T-cell (primary cell): ENCODE measurements at places on chromosomes 12 and 14.

DNA sequence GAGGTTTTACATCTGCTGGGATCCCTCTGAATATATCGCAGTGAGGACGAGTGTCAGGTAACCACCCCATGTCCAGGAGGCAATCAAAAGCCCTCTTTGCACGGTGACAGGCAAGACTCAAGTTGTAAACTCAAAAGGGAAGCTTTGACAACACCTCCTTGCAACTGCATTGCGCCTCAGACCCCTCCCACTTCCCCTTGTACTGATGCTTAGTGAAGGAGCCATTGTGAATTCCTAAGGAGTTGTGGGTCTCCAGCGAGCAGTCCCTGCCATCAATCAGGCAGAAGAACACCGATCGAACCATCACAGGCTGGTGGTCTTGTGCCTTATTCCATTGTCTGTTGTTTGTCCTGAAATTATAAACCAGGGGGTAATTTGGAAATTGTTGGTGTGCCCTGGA is 112.6 kb downstream of the CCDC60 start:
- no peak for DNase-seq

DNA sequence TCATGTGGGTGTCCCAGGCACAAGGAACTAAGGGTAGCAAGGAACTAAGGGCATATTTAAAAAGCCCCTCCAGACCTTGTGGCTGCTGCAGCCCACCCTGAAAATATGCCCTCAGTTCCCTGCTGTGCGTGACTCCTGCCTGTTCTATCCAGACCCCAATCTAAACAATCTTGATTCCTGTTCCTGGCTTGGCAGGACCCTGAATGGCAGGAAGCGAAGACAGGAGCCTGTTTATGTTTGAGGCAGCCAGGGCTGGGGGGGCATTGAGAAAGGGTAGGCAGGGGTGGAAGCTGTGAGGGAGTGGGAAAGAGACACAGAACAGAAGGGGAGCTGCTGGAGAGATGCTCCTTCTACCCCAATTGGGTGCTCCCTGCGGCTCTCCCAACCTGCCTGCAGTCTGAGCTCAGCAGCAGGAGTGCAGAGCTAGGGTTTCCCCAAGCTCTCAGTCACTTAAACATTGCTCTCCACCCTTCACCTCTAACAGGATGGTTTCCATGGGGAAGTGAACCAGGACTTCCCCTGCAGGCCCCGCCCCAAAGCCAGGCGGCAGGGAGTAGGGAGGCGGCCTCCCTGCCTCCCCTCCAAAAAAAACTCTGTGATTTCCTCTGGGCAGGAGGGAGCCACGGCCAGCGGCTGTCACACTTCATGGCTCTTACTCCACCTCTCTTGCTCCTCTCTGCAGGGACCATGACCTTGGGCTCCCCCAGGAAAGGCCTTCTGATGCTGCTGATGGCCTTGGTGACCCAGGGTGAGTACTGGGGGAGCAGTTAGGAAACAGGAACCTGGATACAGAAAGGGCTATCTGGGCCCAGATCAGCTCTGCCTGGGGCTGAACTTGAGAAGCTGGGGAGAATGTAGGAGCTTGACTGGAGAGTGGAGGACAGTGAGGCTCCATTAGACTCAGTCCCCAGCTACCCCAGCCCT is 4.7 kb downstream of the ACVRL1 start:
- no peak for DNase-seq

DNA sequence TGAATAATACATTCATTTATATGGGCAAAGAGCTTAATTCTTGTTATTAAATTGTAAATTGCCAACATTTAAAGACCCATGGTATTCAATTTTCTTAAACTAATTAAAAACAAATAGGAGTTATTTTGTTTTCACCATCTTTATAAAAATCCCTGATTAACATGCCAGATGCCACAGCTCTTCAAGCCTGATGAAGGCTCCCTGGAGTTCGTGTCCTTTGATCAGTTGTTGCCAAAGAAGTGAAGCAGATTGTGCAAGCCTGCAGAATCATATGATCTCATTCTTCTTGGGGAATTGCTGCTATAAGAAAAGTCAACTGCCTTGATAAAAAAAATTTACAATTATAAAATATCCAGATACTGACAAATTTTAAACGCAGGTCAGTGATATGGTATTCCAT is 288.3 kb upstream of the PPFIA2 start:
- DNase-seq, result no peak

DNA sequence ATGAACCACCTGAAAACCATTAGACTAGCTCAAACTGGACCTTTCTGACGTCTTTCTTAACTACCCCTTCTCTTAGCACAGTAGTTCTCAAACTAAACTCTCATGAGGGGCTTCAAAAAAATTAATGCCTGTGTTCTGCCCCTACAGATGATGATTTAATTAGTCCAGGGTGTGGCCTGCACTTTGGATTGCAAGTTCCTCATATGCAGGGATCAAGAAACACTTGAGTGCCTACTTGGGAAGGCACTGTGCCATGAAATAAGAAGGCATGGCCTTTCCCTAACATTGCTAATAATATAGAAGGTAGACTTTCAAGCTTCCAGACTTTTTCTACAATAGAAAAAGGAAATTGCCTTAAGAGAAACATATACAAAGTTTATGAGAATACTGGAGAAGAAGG is 22.8 kb upstream of the KLHDC2 start:
- no peak for DNase-seq

DNA sequence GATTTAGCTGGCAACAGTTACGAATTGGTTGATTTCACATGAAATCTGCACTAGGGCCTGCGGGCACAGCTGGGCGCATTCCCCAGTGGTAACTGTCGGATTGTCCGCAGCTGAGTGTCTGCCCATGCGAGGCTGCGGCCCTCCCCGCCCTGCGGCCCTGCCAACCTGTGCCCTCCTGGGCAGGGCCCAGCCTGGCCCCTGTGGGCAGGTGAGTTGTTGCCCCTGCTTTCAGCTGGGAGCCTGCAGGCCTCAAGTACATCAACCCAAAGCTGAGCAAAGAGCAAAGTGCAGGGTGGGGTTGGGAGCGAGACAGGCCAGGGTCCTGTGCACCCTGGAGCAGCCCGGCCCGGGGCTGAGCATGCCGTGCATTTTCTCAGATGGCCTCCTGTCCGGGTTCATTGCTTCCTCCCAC is 89.1 kb downstream of the ADGRD1 start:
- DNase-seq, result no peak

GRCh38 chr12:92582475-92582874 is 120.3 kb upstream of the PLEKHG7 start:
- no peak for DNase-seq

DNA sequence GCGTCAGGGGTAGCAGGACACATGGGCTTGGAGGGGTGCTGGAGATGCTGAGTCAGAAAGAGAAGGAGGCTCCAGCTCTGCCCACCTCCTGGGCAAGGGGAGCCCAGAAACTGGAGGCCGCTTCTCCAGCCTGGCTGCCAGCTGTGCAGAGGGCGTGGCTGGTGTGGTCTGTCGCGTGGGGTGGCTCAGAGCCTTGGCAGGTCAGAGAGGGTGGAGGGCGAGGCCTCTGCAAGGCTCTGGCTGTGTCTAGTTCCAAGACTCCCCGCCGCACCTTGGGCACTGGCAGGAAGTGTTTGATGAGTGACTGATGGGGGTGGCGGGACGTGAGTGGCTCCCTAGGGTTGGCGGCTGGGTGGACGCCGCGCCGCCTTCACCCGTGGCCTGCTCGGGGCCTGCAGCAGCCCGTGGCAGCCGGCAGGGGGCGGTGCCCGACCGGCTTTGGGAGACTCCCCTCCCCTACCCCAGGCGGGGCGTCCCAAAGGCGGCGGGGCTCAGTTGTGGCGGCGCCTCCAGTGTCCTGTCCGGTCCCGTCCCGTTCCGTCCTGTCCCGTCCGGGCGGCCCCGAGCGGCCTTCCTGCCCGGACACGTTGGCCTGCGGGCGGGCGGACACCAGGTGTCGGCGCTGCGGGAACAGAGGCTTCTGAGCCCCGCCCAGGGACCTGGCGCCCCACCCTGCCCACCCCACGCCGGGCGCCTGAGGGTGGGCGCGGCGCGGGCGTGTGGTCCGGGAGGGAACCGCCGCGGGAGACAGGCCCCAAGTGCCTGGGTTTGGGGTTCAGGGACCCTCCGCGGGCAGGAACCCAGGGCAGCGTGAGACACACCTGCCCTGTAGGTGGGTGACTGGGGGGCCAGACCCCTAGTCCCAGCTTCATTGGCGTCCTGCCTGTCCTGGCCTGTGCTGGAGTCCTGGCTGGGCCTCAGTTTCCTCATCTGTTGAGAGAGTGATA is 39.7 kb downstream of the KRT80 start:
- peak; percentile 70 for DNase-seq

- DNase-seq, result no peak
These were observed 53.4 kb upstream of the DLK1 start for GRCh38 chr14:100673085-100673806.

- DNase-seq, result no peak
These were observed 45.3 kb upstream of the LRIG3 start for GRCh38 chr12:58965568-58965967.

GRCh38 chr14:20559461-20559904 is 1.4 kb downstream of the RNASE9 start:
- DNase-seq, result no peak

DNA sequence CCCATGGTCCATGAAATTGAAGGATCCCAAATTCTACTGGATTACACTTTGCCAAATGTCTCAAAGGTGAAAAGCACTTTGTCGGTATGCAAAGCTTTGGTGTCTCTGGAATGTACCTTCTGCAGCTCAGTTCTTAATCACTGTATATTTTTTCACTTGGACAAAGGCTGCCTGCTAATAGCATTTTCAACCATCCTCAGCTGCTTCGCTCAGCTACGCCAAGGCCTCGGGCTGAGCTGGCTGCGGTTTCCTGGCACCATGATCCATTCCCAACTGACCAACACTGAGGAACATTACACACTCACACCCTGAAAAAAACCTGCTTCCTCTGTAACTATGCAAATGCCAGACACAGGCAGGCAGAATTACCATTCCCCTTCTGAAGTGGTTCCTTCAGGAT is 335.2 kb downstream of the DPF3 start:
- DNase-seq, result no peak

GRCh38 chr14:99284254-99285004 is 12.4 kb upstream of the BCL11B start:
- DNase-seq, result no peak

DNA sequence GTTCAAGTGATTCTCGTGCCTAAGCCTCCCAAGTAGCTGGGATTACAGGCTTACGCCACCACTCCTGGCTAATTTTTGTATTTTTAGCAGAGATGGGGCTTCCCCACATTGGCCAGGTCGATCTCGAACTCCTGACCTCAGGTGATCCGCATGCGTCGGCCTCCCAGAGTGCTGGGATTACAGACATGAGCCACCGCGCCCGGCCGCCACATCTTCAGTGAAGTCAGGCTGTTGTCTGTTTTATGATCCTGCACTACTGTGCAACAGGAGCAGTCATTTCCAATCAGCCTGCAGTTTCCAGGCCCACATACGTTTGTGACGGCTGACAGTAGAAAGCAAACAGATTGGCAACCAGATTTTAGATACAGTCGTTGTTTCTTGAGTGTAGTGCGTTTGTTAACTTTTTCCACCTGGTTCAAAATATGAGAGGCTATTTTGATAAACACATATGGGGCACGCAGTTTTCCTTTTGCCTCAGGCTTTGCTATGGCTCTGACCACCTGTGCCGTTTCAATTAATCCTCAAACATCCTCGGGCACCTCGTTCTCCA is 74.8 kb downstream of the LGMN start:
- DNase-seq, result no peak

- DNase-seq, result no peak
These were observed 20.5 kb downstream of the OR8S1 start for GRCh38 chr12:48545833-48546469.

DNA sequence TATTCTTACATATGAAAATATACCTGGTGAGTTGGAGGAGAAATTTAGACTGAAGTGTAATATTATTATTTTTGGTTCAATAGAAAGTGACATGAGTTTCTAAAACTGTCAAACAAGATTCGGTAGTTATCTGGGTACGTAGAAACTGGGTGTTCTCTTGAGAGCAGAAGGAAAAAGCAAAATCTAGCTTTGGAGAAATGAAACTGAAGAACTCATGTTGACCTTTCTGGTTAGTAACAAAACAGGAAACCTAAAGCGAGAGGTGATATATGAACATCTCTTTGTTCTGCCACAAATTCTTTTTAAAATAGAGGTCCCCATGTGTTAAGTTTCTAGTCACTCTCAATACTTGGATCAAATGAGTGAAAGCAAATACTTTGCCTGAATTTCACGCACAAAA is 401.7 kb downstream of the TRHDE start:
- DNase-seq, result no peak

GRCh38 chr12:24803430-24804245 is 145.3 kb downstream of the BCAT1 start:
- DNase-seq, result no peak

DNA sequence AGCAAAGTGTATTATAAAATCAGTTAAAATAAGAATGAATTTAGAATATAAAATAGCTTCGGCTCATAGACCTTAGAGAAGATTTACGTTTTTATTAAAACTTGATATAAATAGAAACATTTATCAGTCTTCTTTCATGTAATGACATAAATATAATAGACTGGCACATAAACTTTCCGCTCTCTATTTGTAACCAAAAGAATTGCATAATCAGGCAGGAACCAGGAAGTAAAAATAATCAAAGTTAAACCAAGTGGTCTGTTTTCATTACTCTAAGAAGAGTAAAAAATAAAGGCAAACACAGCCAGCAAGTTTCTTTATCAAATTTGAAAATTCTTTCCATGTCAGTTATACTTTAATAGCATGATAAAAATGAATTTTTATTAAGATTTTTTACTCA is 46.3 kb upstream of the ATP2A2 start:
- no peak for DNase-seq

- no peak for DNase-seq
These were observed 87.8 kb upstream of the BTG1 start for GRCh38 chr12:92233346-92234015.

GRCh38 chr12:60075091-60075490 is 479.3 kb downstream of the SLC16A7 start:
- no peak for DNase-seq

DNA sequence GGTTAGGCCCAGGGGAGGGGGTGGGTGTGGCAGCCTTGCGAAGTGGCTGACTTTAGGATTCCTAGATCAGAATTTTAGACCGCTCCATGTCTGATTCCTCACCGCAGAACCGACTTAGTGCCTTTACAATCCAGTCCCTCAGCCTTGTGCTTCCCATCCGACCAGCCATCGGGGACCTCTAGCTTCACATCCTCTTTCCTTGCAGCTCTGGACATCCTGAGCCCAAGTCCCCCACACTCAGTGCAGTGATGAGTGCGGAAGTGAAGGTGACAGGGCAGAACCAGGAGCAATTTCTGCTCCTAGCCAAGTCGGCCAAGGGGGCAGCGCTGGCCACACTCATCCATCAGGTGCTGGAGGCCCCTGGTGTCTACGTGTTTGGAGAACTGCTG is 557 bp downstream of the COPS7A start:
- DNase-seq, result no peak

- DNase-seq, result no peak
These were observed 349.9 kb downstream of the ETNK1 start for GRCh38 chr12:22974865-22975264.

GRCh38 chr14:89266754-89267153 is 150.3 kb downstream of the FOXN3 start:
- no peak for DNase-seq

GRCh38 chr14:71141701-71142374 is 234.6 kb downstream of the PCNX1 start:
- DNase-seq, result no peak
